ENCODE measurements at places on chromosomes 12 and 14.

DNA sequence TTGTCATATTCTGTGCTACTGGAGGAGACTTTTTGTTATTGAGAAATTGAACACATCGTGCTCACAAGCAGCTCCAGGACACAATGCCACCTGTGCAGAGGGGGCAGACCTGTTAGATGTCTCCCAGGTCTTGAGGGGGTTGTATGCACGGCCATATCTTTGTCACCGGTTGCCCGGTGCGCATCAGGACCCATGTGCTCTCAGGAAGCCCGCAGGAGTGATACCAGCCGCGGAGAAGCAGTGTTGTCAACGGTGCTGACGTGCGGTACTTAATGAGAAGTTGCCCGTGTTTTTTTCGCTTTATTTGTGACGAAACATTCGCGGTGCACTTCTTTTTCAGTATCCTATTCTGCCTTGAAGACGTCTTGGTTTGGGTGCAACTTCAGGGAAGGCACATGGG lies 128.2 kb upstream of the RTL1 start:
- no peak for DNase-seq

DNA sequence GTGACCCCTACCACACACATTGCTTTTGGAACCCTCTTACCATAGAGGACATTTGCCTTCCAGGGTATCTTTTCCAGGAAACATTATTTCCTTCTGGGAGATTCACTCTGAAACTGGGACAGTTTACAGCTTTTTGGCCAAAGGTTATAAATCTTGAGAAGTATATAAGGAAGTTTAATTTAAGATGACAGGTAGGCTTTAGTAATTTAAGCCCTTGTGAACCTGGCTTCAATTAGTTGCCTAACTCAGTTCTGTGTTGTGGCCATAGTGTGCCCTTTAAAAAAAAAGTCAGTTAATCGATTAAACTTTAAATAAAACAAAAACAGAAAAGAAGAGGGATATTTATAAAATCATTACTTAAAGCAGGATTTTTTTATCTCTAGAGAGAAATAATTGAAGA lies 142.9 kb downstream of the NAV3 start:
- no peak for DNase-seq

GRCh38 chr12:14876833-14877232 lies 8.8 kb downstream of the MGP start:
- DNase-seq, result no peak

- no peak for DNase-seq
Observed at GRCh38 chr12:7934889-7935492, 996 bp downstream of the SLC2A3 start.

- DNase-seq, result no peak
Observed at GRCh38 chr12:119372540-119372939, 38.0 kb downstream of the CCDC60 start.

- no peak for DNase-seq
Observed at GRCh38 chr12:88994971-88995370, 357.3 kb downstream of the DUSP6 start.

GRCh38 chr12:64691795-64692583 lies 67.2 kb downstream of the GNS start:
- no peak for DNase-seq
